ENCODE measurements at places on chromosomes 1 and 21.
A peak's percentile ranks its signal among the peaks of the same experiment; 100 is the strongest.

DNA sequence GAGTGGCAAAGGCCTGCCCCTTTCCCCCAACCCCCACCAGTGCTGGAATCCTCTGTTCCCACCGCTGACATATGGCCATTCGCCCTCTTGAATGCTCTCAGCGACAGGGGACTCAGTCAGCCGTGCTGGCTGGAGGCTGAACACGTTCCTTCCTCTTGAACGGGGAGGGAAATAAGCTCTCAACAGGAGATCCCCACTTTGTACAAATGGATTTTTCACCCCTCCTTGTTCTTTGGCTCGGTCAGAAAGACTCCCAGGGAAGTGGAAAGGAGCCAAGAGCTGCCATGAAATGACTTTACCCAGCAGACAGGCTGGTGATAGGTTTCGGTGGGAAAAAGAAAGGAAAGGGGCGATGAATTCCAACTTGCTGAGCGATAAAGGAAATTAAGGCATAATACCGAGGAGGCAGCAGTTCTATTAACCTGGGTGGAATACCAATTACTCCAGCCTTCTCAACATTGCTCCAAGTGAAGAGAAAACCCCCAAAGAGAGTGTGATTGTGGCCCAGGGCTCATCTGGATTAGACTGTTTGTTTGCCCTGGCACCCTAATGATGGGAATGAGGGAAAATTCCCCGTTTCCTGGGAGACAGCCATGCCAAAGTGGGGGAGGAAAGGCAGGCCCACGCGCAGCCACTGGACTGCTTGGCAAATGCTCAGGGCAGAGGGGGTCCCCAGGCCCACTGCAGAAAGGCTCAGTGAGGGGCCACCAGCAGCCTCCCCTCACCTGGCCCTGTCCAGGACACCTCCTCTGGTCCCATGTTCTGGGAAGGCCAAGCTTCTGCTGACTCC is 23.9 kb downstream of the LRP8 start:
- no peak for DNase-seq

GRCh38 chr1:87252406-87252805 is 76.3 kb upstream of the LMO4 start:
- DNase-seq: peak; percentile 93

DNA sequence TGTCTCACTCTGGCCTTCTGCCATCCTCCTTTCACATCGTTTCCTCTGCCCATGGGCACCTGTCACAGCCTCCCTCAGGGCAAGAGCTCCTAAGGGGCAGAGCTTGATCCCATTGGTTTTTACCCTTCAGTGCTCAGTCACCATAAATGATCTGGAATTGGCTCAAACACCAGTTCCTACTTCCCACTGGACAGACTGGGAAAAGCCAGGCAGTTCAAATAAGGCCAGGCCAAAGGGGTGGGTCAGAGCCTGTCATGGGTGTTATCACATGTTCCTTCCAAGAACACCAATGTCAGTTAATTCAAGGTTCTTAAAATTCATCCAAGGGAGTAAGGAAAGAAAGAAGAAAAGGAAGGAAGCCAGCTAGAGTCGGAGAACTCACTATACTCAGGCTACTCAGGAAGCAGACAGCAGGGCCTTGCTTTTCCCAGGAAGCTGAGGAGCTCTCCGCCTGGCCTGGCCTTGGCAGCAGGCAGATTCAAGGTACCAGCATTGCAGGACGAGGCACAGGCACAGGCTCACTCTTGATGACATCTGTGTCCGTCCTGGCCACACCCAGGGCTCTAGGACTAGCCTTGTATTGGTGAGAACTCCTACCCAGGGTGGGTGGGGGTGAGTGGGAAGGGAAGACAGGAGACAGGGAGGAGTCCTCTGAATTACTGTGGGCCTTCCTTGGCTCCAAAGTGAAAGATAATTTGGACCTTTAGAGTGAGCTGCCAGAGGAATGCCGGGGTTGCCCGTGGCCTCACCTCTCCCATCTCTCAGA is 32.2 kb upstream of the ARTN start:
- DNase-seq: no peak

DNA sequence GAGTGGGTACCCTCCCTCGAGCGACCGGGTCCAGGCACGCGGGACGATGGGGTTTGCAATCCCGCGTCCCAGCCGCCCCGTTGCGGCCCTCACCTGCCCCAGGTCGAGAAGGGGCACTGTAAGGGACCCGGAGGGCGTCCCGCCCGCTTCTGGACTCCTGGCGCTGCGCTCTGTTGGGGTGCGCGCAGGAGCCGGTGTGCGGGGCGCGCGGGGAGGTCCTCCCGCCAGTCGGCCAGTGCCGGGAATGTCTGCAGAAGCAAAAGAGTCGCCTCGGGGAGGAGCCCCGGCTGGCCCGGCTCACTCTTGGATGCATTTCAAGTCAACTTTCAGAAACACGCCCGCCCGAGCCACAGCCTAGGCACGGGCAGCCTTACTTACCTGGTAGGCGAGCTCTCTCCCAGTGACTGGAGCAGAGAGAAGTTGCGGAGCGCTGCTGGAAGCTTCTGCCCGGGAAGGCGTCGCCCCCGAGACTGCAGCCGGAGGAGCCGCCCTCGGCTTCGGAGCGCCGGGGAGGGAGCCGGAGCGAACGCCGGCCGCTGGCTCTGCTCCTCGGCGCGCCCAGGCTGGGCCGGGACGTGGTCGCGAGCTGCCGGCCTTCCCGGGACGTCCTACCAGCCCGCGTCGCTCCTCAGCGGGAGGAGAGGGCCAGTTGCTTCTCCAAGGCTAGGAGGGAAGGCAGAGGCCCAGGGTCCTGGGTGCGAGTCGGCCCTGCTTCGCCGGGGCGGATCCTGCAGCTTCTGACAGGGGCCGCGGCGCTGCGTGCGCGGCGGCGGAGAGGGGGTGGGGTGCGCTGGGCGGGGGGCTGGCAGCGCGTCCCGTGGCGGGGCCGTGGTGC is at the start of gene LMX1A:
TSS of gene LMX1A (minus strand) at position 739 of the 835 bp plus-strand sequence. CDS start 1,156 bp downstream, outside the sequence.
- no peak for DNase-seq

GRCh38 chr21:39651206-39651605 is 38.5 kb downstream of the B3GALT5 start:
- DNase-seq: no peak

DNA sequence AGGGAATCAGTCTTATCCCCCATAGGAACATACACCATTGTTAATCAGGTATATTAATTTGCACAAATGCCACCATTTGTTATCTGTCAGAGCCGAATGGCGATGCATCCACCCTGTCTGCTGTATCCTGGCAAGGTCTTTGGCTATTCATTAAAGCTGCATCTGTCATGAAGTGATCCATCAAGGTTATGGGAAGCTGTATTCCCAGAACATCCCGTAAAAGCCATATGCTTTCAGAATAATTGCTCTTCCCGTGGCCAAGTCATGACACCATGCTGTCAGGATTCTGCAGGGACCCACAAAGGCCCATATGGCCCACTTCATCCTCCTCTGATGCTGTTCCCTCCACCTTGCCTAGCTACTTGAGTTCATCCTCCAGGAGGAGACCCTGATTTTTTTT is 103.9 kb downstream of the RAVER2 start:
- DNase-seq: no peak

GRCh38 chr1:204672482-204673121 is 12.9 kb downstream of the LRRN2 start:
- DNase-seq: no peak

DNA sequence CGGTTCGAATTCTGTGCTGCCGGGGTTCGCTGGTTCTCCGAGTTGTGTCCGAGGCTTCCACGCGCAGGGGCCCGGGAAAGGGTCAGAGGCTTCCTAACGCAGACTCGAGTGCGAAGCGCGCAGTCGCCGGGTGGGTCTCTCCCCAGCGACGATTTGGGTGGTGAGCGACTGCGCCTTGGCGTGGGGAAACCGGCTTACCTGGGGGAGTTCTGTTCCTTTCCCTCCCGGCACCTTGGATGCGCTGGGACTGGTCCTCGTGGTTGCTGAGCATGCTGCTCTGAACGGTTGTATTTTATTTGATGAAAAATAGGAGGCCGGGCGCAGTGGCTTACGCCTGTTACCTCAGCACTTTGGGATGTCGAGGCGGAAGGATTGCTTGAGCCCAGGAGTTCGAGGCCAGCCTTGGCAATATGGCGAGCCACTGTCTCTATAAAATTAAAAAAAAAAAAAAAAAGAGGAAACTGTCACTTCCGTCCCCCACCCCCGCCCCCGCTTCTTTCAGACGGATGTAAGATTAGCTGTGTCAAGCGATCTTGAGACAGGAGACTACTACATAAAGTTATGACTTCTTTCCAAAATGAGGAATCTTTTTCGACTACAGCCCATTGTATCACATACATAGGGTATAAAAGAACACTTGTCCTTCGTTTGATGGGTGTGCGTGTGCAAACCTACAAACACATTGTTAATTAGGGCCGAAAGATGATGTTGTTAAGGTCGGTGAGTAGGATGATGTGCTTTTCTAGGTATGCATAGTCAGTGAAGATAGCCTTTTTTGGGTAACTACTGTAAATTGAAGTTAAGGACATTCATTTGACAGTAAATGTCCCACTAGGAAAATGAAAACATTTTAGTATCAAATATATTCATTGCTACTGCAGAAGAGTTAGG is at the start of gene CCDC18:
TSS of gene CCDC18 (plus strand) at position 2 of the 891 bp plus-strand sequence. CDS start 2,638 bp downstream, outside the sequence.
- no peak for DNase-seq

GRCh38 chr1:227779021-227779441 is 36.4 kb upstream of the PRSS38 start:
- DNase-seq: no peak

DNA sequence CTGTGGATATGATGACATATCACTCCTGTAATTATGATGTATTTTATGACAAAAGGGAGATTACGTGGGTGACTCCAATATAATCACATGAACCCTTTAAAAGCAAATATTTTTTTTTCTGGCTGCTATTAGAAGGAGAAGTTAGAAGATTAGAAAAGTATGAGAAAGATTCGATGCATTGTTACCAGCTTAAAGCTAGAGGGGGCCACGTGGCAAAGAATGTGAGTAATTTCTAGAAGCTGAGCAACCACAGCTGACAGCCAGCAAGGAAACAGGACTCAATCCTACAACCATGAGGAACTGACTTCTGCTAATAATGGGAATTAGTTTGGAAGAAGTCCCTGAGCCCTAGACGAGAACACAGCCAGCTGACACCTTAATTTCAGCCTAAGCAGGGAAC is 56.3 kb upstream of the C1orf87 start:
- DNase-seq: no peak

DNA sequence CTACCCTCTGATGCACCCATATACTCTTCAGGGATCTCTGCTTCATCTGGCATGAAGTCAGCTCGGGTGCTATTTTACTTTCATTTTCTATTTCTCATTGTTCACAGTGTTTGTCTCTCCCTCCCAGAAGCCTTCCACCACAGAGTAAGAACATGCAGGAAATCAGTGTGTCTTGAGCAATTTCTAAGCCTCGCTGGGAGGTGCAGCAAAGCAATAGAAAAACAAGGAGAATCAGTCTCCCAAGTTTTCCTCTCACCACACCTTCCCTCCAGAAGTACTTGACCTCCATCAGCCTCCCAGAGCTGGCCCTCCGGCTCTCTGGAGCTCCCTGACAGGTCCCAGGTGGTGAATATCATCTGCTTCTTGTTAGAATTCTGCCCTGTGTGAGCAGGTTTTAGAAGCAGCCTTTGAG is 594.7 kb upstream of the CAMK1G start:
- DNase-seq: peak; percentile 30

DNA sequence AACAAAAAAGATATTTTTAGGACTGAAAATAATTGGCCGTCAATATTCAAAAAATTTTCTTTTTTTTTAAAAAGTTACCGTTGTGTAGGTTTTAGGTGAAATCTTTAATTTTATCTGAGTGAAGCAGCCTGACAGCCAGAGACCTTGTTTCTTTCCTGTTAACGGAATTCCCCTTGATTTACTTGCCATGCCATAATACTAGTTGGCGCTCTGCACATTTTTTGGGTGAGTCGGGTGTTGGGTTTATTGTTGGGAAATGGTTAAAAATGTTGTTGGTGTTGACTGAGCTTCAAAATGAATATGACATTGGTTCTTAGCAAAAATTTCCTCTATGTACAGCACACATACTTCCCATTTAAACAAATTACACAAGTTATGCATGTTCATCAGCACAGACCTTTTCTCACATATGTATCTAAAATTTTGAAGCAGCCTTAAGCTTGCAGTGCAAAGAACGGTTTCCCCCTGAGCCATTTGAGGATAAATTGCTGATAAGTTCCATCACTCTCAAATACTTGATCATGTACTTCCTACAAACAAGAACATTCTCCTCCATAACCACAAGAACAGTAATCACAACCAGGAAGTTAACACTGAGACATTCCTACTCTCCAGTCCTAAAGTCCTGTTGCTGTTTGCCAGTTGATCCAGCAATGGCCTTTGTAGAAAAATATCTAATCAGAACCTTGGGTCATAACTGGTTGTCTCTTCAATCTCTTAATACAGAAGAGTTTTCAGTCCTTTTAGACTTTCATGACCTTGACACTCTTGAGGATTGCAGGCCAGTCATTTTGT is 34.2 kb downstream of the CAMTA1 start:
- no peak for DNase-seq

DNA sequence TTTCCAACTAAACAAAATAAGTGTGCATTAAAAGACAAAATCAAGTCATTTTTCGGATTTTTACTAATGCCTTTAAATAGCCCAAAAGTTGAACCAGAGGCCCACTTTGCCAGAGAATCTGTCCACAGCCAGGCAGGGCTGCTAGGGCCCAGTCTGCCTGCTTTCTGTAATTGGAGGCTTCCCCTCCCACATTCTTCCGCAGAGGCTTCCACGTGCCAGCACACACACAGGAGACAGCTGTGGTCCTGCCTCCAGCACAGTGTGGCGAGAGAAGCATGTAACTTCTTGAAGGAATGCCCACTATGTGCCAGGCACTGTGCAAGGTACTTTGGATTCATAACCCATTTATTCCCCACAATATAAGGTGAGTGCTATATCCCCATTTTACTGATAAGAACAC is 11.3 kb upstream of the PDZK1IP1 start:
- DNase-seq: no peak

DNA sequence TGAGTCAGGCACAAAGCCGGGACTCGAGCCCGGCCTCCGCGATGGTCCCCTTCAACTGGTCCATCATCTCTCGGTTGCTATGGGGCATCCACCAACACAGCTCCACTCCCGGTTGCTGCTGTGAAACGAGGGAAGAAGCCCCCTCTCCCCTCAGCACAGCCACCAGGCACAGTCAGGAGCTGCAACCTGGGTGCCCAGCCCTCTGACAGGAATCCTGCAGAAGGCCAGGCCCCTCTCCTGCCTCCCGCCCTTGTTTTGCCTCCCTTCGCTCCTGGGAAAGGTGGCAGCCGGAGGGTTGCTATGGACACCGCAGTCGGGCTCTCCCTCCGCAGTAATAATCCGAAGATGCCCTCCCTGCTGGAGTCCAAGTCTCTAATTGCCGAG is 8.9 kb upstream of the KCNN3 start:
- DNase-seq: no peak

GRCh38 chr1:97562081-97562480 is 358.8 kb downstream of the DPYD start:
- no peak for DNase-seq

DNA sequence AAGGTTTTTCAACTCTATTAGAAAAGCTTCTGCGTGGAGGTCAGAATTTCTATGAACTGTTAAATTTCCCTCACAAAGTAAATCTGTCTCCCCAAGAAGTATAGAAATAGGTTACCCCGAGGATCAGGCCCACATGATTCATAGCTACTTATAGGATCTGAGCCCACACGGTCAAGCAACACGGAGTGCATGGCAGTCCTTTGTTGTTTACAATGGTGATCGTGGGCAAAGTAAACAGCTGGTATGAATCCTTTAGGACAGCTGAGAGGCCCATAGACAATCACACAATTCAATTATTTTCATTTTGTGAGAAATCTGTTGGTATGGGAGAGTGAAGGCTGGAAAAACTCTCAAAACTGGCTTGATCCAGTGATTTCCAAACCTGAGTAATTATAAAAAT is 58.9 kb upstream of the RCOR3 start:
- no peak for DNase-seq

Measured in skeletal muscle cell (primary cell).